ENCODE measurements at places on chromosomes 13 and 19.

GRCh38 chr13:76812206-76812897, 73.9 kb downstream of the KCTD12 start:
- no peak for DNase-seq

GRCh38 chr19:14407605-14408484, 11.3 kb downstream of the DDX39A start:
- no peak for DNase-seq

DNA sequence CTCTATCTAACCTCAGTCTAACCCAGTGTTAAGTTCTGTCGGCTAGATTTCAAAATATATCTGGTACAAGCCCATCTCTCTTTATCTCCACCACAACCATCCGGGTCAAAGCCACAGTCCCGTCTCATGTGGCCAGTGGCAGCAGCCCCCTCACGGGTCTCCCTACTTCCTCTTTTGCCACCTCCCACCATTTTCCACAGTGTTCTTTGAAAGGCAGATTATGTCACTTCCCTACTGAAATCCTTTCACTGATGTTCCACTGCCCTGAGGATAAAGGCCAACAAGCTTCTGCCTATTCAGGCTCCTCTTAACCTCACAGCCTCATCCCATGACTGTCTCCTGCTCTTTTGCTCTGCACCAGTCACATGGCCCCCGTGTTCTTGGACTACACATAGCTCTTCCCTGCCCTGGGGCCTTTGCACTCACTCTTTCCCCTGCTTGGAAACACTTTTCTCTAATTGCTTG, 117.2 kb downstream of the UBL3 start:
- no peak for DNase-seq

DNA sequence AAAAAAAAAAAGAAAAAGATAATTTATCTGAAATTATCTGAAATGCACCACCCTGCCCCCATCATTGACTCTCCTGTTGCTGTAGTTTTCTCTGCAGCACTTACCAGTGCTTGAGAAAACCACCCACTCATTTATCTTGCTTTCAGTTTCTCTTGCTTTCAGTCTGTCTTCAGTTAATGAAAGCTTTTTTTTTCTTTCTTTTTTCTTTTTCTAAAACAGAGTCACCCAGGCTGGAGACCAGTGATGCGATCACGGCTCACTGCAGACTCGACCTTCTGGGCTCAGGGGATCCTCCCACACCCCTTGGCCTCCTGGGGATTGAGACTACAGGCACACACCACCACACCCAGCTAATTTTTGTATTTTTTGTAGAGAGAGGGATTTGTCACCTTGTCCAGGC, 4.3 kb upstream of the ACP5 start:
- peak; percentile 63 for DNase-seq

GRCh38 chr13:98363326-98363725, 186.3 kb upstream of the RNF113B start:
- no peak for DNase-seq

GRCh38 chr13:44903574-44903985, 85.7 kb downstream of the NUFIP1 start:
- no peak for DNase-seq

GRCh38 chr19:6092329-6093286, 17.7 kb downstream of the RFX2 start:
- DNase-seq = no peak

GRCh38 chr13:45782327-45783045, 69.1 kb downstream of the SIAH3 start:
- DNase-seq = no peak

GRCh38 chr13:50196118-50196517, 180.9 kb downstream of the KCNRG start:
- no peak for DNase-seq

DNA sequence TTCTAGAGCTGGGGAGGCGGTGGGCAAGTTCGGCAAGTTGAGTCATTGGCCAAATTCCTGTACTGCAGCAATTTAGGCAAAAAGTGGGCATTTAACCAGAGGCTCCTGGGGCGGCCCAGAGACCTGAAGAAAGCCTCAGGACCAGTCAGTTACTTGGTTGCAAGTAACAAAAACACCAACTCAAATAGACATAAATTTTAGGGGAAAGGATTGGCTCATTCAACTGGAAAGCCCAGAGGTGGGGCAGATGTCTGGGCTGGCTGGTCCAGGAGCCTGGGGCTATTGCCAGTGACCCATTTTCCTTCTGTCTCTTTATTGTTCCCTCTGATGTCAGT, 97.1 kb downstream of the SIPA1L3 start:
- DNase-seq = no peak

- DNase-seq = peak; percentile 38
Measured at GRCh38 chr13:51502153-51502651, 49.4 kb upstream of the INTS6 start.

GRCh38 chr13:103161476-103161875, 95.3 kb upstream of the SLC10A2 start:
- DNase-seq = no peak

- no peak for DNase-seq
Measured at GRCh38 chr13:24802074-24802473, 38.1 kb downstream of the RNF17 start.

DNA sequence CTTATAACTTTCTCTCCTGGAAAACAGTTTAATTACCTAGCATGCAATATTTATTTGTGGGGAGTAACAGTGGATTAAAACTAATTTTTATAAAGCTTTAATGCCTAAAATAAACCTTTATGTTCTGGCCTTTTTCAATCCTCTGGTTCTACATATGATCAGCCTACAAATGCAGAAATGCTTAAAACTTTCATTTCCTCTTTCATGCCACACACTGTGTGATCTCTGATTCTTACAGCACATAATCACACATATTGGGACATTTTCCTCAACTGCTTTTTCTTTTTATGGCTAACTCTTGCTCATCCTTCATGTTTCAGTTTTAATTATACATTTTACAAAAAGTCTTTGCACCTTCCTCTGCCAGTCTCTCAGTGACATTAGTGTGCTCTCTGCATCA, 910.8 kb upstream of the SLITRK6 start:
- DNase-seq = no peak

DNA sequence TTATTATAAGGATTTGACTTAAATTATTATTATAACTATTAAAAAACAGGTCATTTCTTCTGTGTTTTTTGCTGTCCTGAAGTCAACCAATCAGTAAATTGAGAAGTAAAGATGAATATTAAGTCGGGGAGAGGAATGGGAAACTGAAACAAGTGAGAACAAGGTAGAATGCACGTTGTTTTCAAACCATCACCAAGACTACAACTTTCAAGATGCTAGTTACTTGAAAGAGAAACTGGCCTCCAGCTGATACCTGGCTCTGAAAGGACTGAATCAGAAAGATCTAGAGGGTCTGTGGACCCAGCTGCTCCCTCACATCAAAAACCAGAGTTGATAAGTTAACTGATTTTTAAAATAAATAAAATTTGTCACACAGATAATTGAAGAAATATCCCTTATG, 1301.5 kb upstream of the ATXN8OS start:
- DNase-seq = no peak

DNA sequence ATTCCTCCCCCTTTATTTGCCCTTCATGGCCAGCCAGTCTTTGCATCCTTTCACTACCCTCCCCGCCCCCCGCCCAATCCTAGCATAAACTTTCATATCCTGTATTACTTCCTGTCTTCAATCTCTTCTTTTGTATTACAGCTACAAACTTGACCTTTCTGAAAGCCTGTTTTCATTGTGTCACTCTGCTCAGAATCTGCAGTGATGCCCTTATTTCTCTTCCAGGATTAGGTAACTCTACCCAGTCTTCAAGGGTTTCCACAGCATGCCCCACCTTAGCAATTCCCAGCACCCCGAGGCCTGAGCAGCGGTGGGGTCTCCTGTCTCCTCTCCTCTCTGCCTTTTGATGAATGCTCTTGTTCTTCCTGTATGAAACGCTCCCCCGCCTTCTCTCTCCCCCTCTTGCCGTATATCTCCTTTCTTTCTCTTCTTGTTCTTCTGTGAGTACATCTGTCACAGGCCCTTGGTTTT, 145.6 kb downstream of the SHISA2 start:
- peak; percentile 14 for DNase-seq

DNA sequence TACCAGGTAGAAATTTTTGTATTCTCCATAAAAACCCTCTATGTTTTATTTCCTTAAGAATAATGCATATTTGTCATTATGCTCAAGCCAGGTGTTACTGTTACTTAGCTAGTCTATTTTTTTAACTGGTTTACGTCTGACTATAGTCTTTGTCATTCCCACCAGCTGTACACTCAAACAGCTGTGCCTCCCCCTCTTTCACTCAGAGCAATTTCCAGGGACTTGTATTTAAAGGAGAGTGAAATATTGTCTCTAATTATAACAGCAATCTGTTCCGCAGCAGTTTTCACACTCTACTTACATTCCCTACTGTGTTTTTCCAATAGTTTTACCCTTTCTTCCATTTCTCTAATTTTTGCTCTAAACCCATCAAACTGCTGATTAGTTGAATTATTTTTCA, 813.6 kb upstream of the MIR17HG start:
- DNase-seq = no peak

- peak; percentile 46 for DNase-seq
Measured at GRCh38 chr19:2477732-2478191, 1.8 kb downstream of the GADD45B start.

DNA sequence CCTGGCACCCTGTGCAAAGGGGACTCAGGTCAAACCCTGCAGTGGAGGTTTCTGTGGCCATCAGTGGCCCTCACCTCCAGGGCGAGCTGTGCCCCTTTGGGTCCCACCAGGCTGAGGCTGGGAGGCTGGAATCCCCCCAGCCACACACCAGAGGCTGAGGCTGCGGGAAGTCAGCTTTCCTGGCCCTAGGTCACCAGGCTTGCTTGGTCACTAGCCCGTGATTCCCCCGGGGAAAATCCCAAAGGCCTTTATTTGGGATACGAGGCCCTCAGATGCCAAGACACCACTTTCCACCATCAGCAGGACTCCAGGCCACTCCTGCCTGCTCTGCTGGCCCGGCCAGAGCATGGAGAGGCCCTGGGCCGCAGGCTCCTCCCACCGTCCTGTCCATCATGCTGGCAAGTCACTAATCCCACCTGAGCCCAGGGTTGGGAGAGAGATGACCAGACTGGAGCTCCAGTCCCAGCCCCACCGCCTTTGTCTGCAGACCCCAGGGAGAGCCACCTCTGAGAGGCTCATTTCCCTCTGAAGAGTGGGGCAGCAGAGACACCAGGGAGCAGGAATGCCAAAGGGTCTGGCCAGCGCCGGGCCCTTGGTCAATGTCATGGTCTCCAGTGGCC, 4.7 kb downstream of the NKPD1 start:
- DNase-seq = no peak

DNA sequence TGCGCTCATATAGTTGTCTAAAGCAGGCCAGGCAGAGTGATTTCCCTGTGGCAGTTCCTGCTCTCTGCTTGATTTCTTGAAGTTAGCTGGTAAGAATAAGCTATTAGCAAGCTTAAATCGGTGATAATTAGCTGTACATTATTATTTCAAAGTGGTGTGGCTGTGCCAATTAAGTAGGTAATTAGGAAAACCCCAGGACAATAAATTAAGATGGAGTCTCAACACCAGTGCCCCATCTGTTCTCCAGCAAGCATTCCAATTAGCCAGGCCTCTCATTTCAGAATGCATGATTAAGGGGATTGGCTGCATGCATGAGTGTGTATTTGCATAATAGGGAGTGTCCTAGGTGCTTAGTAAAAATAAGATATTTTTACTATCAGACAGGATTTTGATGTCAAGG, 342.3 kb downstream of the GPC5 start:
- DNase-seq = no peak

DNA sequence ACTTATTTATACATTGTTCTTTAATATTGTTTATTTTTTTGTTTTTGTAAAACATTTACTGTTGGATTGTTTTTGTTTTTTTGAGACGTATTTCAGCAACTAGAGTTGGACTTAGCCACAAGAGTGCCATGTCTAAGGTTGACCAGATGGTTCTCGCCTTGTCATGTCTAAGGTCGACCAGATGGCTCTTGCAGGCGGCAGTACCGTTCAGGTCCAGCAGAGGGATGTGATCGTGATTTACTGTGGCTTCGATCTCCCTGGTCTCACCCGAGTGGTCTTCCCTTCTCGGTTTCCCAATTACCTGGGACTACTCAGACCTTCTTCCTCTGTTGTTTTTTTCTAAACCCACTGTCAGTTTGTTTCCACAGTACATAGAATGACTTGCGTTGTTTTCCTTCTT, 1438.6 kb downstream of the UQCRFS1 start:
- no peak for DNase-seq

DNA sequence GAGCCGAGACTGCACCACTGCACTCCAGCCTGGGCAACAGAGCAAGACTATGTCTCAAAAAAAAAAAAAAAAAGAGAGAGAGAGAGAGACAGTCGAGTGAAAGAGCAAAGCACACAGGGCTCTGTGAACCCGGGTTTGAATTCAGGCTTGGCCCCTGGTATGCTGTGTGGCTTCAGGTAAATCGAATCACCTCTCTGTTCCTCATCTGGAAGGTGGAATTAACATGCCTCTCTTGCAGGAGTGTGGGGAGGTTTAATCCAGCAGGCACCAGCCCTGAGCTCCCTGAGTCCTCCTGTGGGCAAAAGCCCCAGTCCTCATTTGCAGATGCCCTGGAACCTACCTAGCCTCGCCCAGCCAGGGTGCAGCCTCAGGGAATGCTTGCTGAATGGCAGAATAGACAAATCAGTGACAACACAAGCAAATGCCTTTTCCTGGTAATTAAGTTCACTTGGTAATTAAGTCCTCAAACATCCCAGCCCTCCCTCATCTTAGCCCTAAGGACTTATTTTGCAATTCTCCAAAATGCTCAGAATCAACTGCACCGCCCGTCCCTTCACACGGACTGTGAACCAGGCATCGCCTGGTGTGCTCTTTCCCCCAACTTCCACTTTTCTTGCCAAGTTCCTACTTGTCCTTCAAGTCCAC, 4.6 kb upstream of the ZNRF4 start:
- no peak for DNase-seq

- DNase-seq = peak; percentile 69
Measured at GRCh38 chr19:46513461-46514236, 18.0 kb upstream of the PNMA8B start.

DNA sequence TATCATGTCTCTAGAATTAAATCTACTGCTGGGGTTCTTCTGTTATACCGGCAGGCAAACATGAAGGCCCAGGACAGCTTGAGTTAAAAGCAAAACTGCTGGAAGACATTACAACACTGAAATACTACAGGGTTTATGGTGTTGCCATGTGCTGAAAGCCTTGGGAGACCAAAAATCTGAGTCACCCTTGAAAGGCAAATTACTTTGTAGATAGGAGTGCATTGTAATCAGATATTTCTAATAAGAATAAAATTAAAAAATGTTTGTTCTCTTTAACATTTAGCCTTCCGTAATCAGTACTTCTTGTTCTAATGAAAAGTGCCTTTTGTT, 181.3 kb downstream of the PCDH9 start:
- no peak for DNase-seq

DNA sequence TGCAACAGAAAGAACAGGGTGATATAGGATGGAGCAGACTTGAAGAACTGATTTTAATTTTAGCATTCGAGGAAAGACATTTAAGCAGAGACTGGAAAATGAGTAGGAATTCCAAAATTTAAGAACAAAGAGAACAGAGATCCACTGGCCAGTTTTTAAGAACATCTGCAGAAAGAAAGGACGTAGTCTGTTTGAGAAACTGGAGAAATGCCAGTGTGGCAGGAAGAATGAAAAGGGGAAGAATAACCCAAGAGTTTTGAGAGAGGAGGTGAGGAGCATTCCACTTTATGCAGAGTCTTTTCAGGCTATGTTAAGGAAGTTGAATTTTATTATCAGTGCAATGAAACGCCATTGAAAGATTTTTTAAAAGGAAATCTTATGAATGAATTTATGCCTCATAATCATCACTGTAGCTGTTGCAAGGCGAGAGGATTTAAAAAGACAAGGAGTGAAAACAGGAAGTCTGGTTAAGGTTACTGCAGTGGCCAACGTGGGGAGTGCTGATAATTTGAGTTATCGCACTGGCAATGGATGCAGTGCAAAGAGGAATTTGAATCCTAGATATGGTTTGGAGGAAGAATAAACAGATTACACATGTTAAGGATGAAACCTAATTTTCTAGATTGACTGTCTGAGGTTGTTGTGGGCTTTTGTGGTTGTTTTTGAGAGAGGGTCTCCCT, 253.8 kb downstream of the DACH1 start:
- no peak for DNase-seq
